T-helper 17 cell (primary cell): ENCODE measurements at places on chromosomes 2 and 18.

DNA sequence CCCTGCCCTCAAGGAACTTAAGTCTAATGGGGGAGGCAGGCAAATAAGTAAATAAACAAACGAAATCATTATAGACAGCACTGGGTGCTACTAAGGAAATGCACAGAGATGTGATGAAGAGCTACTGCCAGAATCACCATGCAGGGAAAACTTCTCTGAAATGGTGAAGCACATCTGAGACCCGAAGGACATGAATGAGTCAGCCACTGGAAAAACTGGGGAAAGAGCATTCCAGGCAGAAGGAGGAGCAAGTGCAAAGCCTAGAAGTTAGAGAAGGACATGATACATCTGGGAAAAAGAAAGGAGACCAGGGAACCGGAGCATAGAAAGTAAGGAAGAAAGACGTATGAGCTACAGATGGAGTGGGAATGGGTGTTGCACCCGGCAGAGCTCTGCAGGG lies 56.8 kb downstream of the TGFA start:
- peaks cover 2% of the 10 kb centered on the region for H3K4me1 ChIP-seq
- peaks cover 9% of the 10 kb centered on the region for H3K27me3 ChIP-seq
- no peaks in the 10 kb centered on the region for H3K36me3 ChIP-seq

GRCh38 chr2:99112617-99113016 lies 28.9 kb upstream of the C2orf15 start:
- H3K4me1 ChIP-seq = no peaks in the 10 kb centered on the region
- DNase-seq = no peak
- peaks cover 5% of the 10 kb centered on the region for H3K27me3 ChIP-seq
- no peak overlapping the region for H3K4me3 ChIP-seq
- H3K27ac ChIP-seq = no peak overlapping the region
- no peaks in the 10 kb centered on the region for H3K36me3 ChIP-seq

- peaks cover 49% of the 10 kb centered on the region for H3K27me3 ChIP-seq
- no peak overlapping the region for H3K4me3 ChIP-seq
- H3K4me1 ChIP-seq = peaks cover 11% of the 10 kb centered on the region
- no peak overlapping the region for H3K27ac ChIP-seq
Observed at GRCh38 chr2:231928481-231928880, 2.3 kb upstream of the NPPC start.

DNA sequence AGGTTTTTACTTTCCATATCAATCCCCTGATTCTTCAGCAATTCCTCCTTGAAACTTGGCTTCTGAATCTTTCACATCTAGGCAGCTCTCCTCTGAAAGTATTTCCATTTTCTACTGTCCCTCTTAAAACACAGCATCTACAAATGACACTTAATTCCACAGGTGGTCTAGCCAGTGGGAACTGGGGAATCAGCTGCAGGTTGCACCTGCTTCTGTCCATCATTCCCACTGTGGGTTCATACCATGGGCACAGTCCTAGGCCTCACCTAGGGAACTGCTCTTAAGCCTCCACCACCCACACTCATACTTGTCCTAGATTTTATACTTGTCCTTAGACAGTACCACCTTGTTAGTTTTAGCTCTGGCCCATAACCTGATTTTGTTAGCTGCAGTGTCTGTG lies 2.2 kb downstream of the LOXL3 start:
- H3K4me1 ChIP-seq = peaks cover 29% of the 10 kb centered on the region
- no peak overlapping the region for H3K27ac ChIP-seq
- H3K27me3 ChIP-seq = peaks cover 47% of the 10 kb centered on the region
- H3K4me3 ChIP-seq = no peak overlapping the region
- H3K36me3 ChIP-seq = peaks cover 15% of the 10 kb centered on the region

DNA sequence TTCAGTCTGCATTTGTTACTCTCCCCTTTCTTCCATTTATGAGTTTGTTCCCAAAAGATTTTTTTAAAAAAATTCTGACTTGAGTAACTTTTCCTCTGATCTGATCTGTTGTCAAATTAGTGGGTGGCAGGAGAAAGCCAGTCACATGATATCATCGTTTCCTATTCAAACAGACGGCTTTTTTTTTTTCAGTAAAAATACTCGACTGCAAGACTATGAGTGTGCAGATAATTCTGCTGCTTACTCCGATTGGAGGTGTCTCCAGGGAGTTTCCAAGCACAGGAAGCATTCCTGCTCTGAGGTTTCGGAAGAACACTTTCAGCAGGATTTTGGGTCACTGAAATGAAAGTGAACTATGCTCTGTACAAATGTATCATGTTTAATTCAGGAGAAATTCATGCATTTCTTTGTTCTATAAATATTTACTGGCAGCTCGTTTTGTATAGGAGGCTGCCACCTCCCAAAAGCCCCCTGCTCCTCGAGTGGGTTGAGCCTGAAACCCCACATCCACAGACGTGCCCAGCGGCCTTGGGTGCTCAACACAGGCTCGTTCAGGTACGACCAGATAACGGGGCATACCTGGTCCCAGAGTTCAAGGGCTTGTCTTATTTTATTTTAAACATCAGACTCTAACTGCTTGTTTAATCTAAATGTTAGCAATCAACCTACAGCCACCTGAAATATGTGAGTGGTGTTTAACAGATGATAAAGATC lies 126.9 kb upstream of the ZNF516 start:
- no peak for DNase-seq
- peaks cover 59% of the 10 kb centered on the region for H3K27me3 ChIP-seq
- no peak overlapping the region for H3K27ac ChIP-seq

GRCh38 chr2:233448220-233448559 lies 93.9 kb downstream of the DGKD start:
- H3K36me3 ChIP-seq = peaks cover 6% of the 10 kb centered on the region
- H3K27me3 ChIP-seq = no peaks in the 10 kb centered on the region
- no peak for DNase-seq
- peak overlapping the region; percentile 72 for H3K27ac ChIP-seq

DNA sequence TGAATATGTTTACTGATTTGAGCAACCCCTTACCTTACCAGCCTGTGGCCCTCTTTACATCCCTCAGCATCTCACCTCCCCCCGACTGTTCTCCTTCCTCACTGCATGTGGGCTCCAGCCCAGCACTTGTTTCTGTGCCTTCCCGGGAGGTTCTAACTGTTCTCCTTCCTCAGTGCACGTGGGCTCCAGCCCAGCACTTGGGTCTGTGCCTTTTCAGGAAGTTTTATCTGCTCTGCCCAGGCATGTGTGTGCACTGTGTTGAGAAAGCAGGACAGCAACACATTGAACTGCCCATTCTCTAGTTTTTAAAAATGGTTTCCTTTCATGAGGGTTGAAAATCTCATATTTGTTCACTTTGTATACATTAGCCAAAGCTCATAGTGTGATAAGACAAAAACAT lies 158.4 kb downstream of the ATP9B start:
- H3K4me3 ChIP-seq = no peak overlapping the region
- no peaks in the 10 kb centered on the region for H3K27me3 ChIP-seq
- H3K4me1 ChIP-seq = peaks cover 20% of the 10 kb centered on the region
- no peak overlapping the region for H3K27ac ChIP-seq
- peaks cover 2% of the 10 kb centered on the region for H3K36me3 ChIP-seq

DNA sequence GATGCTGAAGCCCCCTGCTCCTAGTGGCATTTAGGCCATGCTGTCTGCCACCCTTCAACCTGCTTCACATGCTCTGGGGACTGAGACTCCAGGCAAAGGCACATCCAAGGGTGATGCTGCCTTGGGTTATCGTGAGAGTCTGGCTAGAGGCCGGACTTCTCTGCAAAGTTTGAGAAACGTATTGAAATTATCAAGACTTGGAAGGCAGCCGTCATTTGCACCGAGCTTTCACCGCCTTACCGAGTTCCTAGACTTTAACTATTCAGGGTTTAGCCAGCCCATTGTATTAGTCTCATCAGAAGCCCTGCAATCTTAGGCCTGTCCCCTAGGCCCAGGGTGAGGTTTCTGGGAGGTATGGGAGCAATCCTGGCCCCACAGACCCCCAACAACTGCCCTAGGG lies 34.0 kb downstream of the RDH14 start:
- H3K36me3 ChIP-seq = no peaks in the 10 kb centered on the region
- H3K27ac ChIP-seq = peak overlapping the region; percentile 6
- DNase-seq = no peak

GRCh38 chr2:32262105-32262504 lies 2.6 kb downstream of the NLRC4 start:
- H3K4me3 ChIP-seq = no peak overlapping the region
- no peak for DNase-seq
- H3K4me1 ChIP-seq = peaks cover 5% of the 10 kb centered on the region
- no peak overlapping the region for H3K27ac ChIP-seq
- H3K27me3 ChIP-seq = peaks cover 3% of the 10 kb centered on the region

GRCh38 chr2:167862782-167863181 lies 384.6 kb downstream of the STK39 start:
- no peak overlapping the region for H3K4me3 ChIP-seq
- no peaks in the 10 kb centered on the region for H3K36me3 ChIP-seq

- peak overlapping the region; percentile 96 for H3K4me3 ChIP-seq
- H3K27me3 ChIP-seq = no peaks in the 10 kb centered on the region
- H3K4me1 ChIP-seq = peaks cover 42% of the 10 kb centered on the region
- no peak for DNase-seq
- peaks cover 2% of the 10 kb centered on the region for H3K36me3 ChIP-seq
- peak overlapping the region; percentile 96 for H3K27ac ChIP-seq
Observed at GRCh38 chr2:161243905-161244304, 64.3 kb upstream of the PSMD14 start.

DNA sequence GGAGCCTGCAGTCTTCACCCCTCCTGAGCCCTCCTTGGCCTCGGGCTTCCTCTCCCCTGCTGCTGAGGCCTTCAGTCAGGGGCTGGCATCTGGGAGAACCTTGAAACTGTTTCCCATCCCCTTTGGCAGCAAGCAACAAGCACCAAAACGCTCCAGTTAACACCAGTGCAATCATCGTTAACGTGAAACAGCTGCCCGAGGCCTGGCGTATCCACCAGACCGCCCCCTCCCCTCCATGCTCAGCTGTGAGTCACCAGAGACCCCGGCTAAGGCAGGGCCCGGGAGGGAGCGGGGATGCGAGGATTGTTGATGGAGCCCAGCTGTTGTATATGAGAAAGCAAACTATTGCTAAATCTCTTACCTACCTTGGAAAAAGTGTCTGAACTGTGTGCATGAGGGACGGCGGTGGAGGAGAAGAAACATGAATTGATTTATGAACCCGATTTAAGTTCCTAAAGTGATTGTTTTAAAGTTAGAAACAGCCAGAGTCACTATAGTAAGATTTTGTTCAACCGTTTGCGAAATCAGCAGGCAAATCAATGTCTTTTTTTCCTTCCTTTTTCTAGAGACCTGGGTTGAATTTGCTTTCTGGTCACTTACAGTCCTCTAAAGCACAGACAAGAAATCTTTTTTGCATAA lies 5.2 kb downstream of the ZFP36L2 start:
- peak overlapping the region; percentile 93 for H3K27ac ChIP-seq
- H3K4me3 ChIP-seq = peak overlapping the region; percentile 96
- H3K27me3 ChIP-seq = no peaks in the 10 kb centered on the region
- H3K36me3 ChIP-seq = peaks cover 6% of the 10 kb centered on the region
- peaks cover 45% of the 10 kb centered on the region for H3K4me1 ChIP-seq

- H3K4me1 ChIP-seq = no peaks in the 10 kb centered on the region
- H3K27me3 ChIP-seq = no peaks in the 10 kb centered on the region
- no peak for DNase-seq
- no peak overlapping the region for H3K27ac ChIP-seq
- H3K4me3 ChIP-seq = no peak overlapping the region
Observed at GRCh38 chr18:27704736-27705361, 472.1 kb downstream of the CDH2 start.

- H3K27me3 ChIP-seq = peaks cover 11% of the 10 kb centered on the region
- DNase-seq = no peak
- H3K27ac ChIP-seq = no peak overlapping the region
- no peaks in the 10 kb centered on the region for H3K4me1 ChIP-seq
- no peaks in the 10 kb centered on the region for H3K36me3 ChIP-seq
- no peak overlapping the region for H3K4me3 ChIP-seq
Observed at GRCh38 chr2:60309336-60309735, 244.1 kb downstream of the BCL11A start.

DNA sequence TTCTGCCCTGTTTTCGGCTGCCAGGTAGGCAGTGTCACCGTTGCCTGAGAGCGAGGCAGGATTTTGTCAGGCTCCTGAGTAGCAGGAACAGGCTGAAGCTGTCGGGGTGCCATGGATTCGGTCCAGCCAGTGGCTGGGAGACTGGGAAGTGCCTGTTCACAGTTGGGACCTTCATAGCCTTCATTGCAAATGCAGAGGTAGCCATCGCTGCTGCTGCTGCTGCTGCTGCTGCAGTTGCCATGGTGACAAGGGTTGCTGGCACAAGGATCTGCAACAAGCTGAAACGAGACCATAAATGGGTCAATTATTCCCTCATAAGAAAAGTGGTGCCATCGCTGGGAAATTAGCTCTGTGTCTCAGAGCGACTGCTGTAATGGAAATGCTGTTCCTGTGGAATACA lies 122.7 kb downstream of the DNER start:
- H3K4me1 ChIP-seq = no peaks in the 10 kb centered on the region
- no peak overlapping the region for H3K4me3 ChIP-seq
- no peak for DNase-seq
- H3K27me3 ChIP-seq = peaks cover 28% of the 10 kb centered on the region
- no peaks in the 10 kb centered on the region for H3K36me3 ChIP-seq

- DNase-seq = no peak
- H3K4me3 ChIP-seq = no peak overlapping the region
- no peak overlapping the region for H3K27ac ChIP-seq
- H3K27me3 ChIP-seq = no peaks in the 10 kb centered on the region
Observed at GRCh38 chr2:141692829-141693228, 438.0 kb downstream of the LRP1B start.

GRCh38 chr2:2222931-2223330 lies 108.1 kb downstream of the MYT1L start:
- H3K27ac ChIP-seq = no peak overlapping the region
- H3K4me3 ChIP-seq = no peak overlapping the region
- no peak for DNase-seq
- no peaks in the 10 kb centered on the region for H3K36me3 ChIP-seq

DNA sequence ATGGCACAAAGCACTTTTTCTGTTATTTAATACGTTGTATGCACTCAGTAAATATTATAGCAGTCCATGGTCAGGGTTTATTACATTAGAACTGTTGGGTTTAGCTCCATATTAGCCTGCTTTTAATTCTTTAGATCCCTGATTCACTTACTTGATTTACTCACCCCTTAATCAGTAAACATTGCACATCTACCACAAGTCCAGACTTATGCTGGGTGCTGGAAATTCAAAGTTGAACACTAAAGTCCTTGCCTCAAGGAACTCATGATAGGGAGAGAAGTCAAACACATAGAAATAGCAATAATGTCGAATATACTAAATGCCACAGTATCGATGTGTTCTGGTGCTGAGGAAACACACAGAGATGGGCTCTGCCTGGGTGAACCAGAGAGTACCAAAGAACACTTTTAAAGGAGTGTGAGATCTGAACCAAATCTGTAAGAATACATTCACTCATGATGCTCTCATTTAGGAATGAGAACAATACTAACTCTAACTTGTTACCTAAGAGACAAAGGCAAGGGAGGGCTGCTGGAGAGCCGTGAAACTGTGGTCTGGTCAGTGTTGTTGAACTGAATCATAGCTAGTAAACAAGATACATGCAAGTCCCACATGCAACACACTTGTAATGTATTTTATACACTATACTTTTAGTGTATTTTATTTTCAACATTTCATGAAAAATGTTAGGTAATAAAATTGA lies 4.9 kb downstream of the STAT4 start:
- H3K36me3 ChIP-seq = peaks cover 19% of the 10 kb centered on the region
- H3K4me3 ChIP-seq = peak overlapping the region; percentile 31
- DNase-seq = no peak
- no peaks in the 10 kb centered on the region for H3K27me3 ChIP-seq

GRCh38 chr2:52931660-52932059 lies 835.9 kb upstream of the CHAC2 start:
- H3K27ac ChIP-seq = no peak overlapping the region
- no peaks in the 10 kb centered on the region for H3K36me3 ChIP-seq
- DNase-seq = no peak
- H3K27me3 ChIP-seq = no peaks in the 10 kb centered on the region
- no peak overlapping the region for H3K4me3 ChIP-seq
- peaks cover 6% of the 10 kb centered on the region for H3K4me1 ChIP-seq

GRCh38 chr2:54233832-54234649 lies 22.0 kb downstream of the TSPYL6 start:
- DNase-seq = no peak
- peaks cover 4% of the 10 kb centered on the region for H3K36me3 ChIP-seq
